Fibroblast of skin of right biceps (primary cell): ENCODE measurements at places on chromosomes 11 and 22.
A peak's percentile ranks its signal among the peaks of the same experiment; 100 is the strongest.

- DNase-seq: peak; percentile 37
These were observed 585.4 kb downstream of the SOX6 start for GRCh38 chr11:15770798-15771414.

- DNase-seq: no peak
These were observed 18.6 kb downstream of the TMEM258 start for GRCh38 chr11:61773809-61774208.

GRCh38 chr22:26687439-26687838, 30.1 kb downstream of the MIAT start:
- no peak for DNase-seq

GRCh38 chr11:925496-926301, at the start of gene AP2A2:
TSS of gene AP2A2 (plus strand) at chr11:925870. CDS start at chr11:926022, 152 bp downstream.
- DNase-seq: peak; percentile 93
